Endothelial cell (in vitro differentiated cells): ENCODE measurements at places on chromosomes 4 and X. TPM values are rescaled to one million over a fixed set of nuclear protein-coding genes. Genes with fewer than 3 reads are reported as not detected.

The RBMXL3 gene
- not detected for total RNA-seq

The PLAC8 gene
- not detected for total RNA-seq

The GPAT3 gene
- 16.0 TPM for total RNA-seq

The FAM114A1 gene
- 27.0 TPM for total RNA-seq

The ASB12 gene
- 0.33 TPM for total RNA-seq

The SH3RF1 gene
- 23.5 TPM for total RNA-seq

The LPAR4 gene
- 2.7 TPM for total RNA-seq

The TACC3 gene
- 42.2 TPM for total RNA-seq

The PNMA6A gene
- 1.3 TPM for total RNA-seq

The ABCG2 gene
- 37.0 TPM for total RNA-seq

The MYL5 gene
- 23.2 TPM for total RNA-seq

The CRMP1 gene
- 71.2 TPM for total RNA-seq

The STATH gene
- not detected for total RNA-seq

The TBC1D8B gene
- 3.6 TPM for total RNA-seq

The PCDH11X gene
- 1.3 TPM for total RNA-seq

The NEUROG2 gene
- not detected for total RNA-seq

The PROM1 gene
- 12.2 TPM for total RNA-seq

The GAGE12E gene
- total RNA-seq: not detected

The CXCL3 gene
- 2.7 TPM for total RNA-seq

The SPIN2A gene
- total RNA-seq: 1.6 TPM

The PAGE2B gene
- not detected for total RNA-seq

The SORCS2 gene
- total RNA-seq: 1.3 TPM
